Midbrain (tissue), 1 donor: ENCODE measurements at places on chromosomes 2 and 18.

DNA sequence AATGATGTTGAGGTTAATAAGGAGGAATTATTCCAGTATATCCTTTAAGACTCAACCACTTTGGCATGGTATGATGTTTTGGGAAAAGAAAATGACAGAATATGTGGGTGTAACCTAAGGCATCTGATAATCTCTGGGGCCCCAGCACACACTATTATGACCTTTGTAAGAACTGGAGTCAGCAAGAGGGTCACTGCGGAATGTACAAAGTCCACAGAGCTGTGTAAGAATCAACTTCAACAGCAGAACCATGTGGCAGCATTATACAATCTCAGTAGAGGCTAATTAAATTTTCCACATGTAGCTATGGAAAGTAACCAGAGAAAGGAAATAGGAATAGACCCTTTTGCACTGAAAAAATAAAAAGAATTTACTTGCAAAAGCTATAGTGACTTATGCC lies 445.1 kb upstream of the UBE2E3 start:
- no peak for DNase-seq

- no peak for DNase-seq
Observed at GRCh38 chr2:155546721-155547555, 785.6 kb downstream of the NR4A2 start.

DNA sequence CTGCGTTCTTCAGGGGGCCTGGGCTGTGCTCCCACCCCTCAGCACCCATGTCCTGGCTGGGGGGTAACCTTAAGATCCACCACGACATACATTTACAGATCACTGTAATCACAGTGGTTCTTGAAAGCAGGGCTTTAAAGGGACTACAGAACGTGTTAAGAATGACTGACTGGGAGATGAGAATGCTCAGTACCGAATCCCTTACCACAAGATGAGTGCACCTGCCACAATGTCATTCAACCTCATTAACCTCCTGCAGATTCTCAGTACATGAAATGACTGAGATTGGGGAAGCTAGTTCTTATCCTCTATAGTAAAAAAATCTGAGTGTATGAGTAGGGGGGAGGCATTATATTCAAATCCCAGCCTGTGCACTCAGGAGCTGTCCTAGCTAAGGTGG lies 10.5 kb upstream of the PIEZO2 start:
- DNase-seq, result no peak

DNA sequence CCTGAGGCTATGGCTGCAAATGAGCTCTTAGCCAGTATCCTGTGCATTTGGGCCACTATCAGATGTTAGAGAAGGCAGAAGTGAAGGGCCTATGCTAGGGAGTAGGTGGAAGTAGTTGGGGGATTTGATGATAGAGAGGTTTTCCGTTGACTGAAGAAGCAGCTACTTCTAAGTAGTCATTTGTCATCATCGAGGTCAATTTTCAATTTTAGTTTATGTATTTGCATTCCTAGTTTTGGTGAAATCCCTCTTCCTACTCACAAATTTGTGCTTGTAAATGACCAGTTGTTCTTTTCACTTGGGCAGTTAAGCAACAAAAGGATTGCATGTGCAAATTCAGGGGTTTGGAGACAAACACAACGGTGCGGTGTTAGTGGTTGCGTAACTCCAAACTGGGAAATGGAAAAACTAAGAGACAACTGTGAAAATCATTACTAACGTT lies 48.5 kb upstream of the PELI1 start:
- DNase-seq, result no peak

- DNase-seq, result no peak
Observed at GRCh38 chr2:238003234-238004031, 36.6 kb downstream of the UBE2F start.

GRCh38 chr2:60628615-60629304 lies 75.3 kb upstream of the BCL11A start:
- DNase-seq, result no peak

DNA sequence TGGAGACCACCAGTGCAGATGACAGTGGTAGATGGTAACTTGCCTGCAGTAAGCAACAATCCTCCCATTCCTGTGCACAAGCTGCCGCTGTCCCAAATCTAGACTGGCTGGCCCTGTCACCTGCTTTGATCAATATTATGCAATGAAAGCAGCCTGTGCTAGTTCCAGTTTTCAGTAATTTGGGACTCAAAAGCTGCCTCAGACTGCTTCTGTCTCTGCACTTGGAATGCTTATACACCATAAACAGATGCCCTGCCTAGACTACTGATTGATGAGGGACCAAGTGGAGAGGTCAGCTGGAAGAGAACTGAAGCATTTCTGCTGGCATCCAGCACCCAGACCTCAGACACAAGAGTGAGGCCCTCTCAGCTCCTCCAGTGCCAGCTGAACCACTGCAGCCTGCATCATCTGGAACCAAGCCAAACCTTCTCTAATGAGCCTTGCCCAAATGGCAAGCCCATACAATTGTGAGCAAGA lies 24.9 kb downstream of the CCBE1 start:
- DNase-seq, result no peak

DNA sequence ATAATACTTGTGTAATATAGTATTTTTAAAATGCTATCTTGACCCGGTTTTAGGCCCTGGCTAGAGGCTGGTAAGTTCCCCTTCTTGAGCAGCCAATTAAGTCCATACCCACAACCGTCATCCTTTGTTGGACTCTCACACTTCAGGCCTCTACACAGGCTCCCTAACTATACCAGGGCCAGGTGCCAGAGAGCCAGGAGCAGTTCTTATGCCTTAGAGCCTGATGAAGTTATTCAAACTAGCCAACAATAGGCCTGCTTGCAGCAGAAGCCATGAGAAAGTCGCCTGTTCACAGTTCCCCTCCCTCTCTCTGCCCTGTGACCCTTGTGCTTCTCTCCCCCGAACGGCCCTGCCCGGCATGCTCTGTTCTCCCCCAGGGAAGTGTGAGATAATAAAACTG lies 454.2 kb upstream of the KLHL29 start:
- peak; percentile 20 for DNase-seq

DNA sequence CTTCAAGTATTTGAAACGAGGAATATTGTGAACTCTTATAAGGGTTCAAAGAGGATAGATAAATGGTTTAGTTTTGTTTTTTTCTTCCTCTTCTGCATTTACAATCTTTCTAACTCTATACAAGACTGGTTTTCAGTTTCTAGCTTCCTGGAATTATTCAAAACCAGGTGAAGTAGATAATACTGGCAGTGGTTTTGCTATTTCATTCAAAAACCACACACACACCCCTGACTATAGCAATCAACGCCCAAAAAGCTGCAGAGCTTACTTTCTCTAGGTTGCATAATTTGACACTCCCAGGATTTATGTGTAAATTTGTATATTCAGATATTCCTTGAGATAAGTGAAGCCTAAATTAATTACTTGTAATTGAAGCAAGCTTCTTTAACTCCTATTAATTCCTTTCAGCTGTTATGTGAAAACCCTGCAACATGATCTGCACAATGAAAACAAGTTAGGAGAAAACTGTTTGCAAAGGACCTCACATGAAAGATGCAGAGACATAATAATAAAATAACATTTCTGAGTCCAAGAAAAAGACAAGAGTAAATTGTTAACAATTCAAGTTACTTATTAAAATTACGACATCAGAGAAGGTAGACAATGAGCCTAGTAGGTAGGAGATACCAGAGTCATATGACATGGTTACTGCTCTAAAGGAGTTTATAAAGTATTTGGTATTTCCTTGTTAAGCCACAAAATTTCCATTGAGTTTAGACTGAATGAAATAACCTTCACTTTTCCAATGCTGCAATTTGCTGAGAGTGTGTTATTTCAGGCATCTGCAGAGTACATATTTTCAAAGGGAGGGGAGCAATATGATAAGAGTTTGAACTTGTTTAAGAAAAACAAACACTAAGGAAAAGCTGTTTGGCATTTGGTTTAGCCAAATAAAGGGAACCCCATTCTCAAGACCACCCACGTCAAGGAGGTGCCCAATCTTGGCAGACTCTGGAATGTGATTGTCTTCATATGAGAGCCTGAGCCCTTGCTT lies 1.6 kb upstream of the NFE2L2 start:
- no peak for DNase-seq

DNA sequence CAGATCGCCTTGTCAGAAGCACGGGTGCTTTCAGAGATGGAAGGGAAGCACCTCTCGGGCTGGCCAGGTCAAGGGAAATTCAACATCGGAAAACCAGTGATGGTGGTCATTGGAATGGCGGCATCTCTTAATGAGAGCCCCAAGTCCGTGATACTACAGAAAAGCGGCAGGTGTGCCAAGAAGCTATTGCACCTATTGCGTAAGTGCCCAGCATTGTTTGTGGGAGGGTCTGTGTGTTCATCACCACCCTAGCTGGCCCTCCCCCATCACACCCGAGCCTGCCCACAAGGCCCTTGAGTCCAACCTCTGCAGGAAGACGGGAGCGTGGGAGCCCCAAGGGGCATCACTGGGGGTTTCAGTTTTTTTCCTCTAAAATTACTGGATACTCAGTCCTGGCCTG lies 100.7 kb downstream of the DGKD start:
- DNase-seq, result no peak

DNA sequence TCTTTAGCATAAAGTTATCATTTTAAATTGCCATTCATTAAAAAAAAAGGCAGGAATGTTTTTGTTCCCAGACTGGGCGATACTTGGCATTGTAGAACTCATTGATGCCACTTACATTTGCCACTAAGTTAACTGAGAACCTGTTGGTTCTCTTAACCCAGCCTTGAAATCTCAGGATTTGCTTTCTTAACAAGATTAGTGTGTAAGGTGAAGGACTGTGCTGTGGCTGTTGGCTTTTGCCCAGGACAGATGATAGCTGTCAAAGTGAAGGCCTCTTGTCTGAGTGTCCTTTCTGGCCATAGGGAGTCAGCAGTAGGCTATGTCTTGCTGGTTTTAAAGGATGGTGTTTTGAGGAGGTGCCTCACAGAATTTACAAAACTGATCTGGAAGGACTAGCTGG lies 2.6 kb downstream of the DPYSL5 start:
- no peak for DNase-seq

GRCh38 chr2:231482806-231483391 lies 18.6 kb upstream of the NCL start:
- peak; percentile 65 for DNase-seq

DNA sequence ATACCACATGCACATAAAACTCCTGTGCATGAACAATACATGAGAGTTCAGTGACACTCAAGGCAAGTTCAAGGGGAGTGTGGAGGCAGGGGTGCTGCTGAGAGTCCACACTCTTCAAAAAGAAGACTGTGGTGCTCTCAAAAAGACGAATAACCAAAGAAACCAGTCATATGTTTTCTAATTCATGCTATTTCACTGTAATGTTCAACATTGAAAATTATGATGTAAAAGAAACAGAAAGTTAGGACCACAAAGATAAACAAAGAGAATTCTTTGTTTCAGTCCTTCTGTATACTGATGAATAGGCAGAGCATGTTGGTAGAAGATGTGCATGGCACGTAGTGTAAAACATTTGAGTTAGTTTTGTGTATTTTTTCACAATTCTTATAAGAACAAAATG lies 864.2 kb upstream of the LRATD1 start:
- DNase-seq, result no peak

DNA sequence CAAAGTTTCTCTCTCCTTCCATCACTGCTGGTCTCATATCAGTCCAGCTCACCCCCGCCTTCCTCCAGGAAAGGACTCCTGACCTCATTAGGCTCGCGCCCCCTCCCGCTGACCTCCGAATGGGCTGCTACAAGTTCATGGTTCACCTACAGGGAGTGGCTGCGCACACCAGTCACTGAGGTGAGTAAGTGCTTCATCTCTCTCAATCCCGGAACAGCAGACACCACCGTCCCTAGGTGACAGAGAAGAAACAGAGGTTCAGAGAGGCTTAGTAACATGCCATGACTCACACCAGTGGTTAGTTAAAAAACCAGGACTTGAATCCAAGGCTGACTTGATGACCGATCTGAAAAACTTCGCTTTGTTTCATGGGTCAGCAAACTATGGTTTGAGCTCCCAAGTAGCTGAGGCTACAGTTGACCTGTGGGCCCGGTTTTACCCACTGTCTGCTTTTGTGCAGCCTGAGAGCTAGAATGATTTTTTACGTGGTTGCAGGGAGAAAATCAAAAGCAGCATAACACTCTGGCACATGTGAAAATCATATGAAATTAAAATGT lies 42.0 kb downstream of the ZFP36L2 start:
- no peak for DNase-seq

- no peak for DNase-seq
Observed at GRCh38 chr2:54556621-54557121, 100.5 kb downstream of the SPTBN1 start.

DNA sequence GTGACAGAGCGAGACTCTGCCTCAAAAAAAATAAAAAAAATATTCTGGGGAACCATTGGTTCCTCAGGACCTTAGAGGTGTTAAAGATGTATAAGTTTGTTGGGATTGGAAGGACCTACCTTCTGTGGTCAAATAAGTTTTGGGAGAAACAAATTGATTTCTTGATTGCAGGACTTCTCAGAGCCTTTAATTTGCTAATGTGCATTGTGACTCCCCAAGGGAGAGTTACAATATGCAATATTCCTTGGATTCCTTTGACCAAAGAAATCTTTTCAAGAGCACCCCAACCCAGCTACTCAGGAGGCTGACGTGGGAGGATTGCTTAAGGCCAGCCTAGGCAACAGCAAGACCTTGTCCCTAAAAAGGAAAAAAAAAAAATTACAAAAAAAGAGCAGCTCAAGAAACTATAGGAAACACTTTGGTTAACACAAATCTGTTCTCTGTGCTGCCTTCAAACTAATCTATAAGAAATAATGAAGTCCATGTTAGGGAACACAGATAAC lies 6.5 kb downstream of the NAGK start:
- DNase-seq, result no peak

DNA sequence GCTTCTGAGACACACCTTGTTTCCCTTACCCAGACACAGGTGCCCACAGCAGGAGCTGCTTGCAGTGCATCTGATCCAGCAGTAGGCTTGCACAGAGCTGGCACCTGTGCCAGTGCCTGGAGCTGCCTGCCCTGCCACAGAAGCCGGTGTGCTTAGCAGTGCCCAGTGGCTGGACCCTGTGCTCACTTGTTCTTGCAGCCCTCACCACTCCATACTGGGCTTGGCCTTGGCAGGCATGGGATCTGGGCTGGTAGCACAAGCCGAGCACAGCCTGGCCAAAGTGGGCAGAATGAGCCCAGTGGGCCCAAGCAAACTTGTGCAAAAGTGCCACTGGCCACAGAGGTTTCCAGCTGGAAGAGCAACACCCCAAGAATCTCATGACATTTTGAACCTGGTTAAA lies 1950.4 kb downstream of the SUCLG1 start:
- DNase-seq, result no peak

GRCh38 chr18:76928179-76928868 lies 106.0 kb downstream of the ZNF236 start:
- DNase-seq, result no peak

- DNase-seq, result peak; percentile 92
Observed at GRCh38 chr2:96407041-96407918, 71.7 kb downstream of the NCAPH start.
